ENCODE measurements at places on chromosomes 1 and 21.
A peak's percentile ranks its signal among the peaks of the same experiment; 100 is the strongest.

GRCh38 chr1:41213341-41213740 is 28.8 kb downstream of the SCMH1 start:
- DNase-seq = no peak

DNA sequence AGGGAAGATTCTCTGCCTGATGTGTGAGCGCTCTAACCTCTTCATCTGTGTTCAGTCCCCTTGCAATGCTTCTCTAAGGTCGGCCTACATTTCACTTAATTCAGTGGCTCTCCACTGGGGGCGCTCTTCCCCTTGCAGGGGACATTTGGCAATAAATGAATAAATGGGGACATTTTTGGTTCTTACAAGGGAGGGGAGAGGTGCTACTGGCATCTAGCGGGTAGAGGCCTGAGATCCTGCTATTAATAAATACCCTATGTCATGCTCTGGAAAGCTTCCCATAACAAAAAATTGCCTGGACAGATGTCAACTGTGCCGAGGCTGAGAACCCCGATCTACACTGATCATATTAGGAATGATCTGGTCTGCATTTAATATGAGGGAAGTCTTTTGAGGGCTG is 25.9 kb upstream of the DNAJC11 start:
- DNase-seq = peak; percentile 23

GRCh38 chr1:150513351-150513791 is 2.2 kb upstream of the FALEC start:
- peak; percentile 11 for DNase-seq

GRCh38 chr1:65994223-65994622 is 201.5 kb downstream of the PDE4B start:
- no peak for DNase-seq

- DNase-seq = no peak
Measured at GRCh38 chr1:199762572-199762971, 264.9 kb upstream of the NR5A2 start.

DNA sequence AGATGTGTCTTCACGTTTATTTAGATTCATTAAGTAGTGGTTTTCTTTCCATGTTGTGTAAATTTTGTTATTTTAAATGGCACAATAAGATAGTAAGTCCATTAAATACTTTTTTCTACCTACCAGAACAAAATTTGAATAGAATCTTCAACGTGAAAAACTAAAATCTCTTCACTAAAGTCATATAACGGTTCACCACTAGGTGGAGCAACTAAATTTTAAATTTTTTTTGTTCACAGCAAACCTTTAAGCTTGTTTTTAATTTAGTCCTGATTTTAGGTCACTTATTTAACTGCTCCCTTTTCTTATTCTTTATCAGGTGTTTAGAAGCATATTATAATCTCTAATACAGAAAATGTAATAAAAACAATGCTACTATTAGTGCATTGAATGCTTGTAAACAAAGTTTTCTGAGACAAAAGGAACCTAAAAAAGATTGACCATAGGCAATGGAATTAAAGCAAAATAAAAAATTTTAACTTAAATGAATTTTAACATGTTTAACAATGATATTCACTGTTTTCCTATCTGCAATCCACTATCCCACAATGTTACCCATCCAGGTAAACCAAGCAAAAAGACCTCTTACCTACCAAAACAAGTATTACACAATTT is 28.3 kb upstream of the PKN2 start:
- DNase-seq = no peak

- no peak for DNase-seq
Measured at GRCh38 chr1:109906160-109906838, 4.3 kb upstream of the CSF1 start.

DNA sequence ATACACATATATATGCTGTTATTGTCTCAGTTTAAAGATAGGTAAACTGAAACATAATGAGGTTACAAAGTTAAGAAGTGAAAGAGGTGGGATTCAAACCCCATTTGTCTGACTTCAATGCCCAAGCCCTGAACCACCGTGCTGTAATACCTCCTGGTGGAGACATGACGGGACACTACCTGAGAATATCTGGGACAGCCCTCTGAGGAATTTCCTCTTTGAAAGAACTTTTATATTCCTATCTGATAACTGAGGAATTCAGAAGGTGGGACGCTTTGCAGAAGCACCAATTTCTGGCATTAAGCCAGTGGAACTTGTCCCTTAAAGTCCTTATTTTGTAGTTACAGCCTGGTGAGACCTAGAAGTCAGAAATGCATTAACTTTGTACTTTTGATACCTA is 32.1 kb upstream of the FASLG start:
- DNase-seq = no peak

DNA sequence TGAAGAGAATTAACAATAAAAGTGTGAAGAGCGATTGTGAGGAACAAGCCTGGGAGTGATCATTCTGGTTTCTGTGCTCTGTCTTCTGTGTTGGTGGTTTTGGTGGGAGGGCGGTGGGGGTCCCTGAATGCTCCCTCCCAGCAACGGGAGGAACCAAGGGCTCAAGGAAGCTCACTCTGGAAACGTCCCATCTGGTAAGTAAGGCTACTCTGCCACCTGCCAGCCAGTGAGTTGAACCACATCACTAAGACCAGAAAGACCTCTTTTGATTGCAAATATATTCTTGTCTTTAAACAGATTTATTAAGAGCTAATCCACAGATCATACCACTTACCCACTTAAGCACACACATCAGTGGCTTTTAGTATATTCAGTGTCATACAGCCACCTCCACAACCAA is 125.0 kb downstream of the PRDM2 start:
- no peak for DNase-seq

DNA sequence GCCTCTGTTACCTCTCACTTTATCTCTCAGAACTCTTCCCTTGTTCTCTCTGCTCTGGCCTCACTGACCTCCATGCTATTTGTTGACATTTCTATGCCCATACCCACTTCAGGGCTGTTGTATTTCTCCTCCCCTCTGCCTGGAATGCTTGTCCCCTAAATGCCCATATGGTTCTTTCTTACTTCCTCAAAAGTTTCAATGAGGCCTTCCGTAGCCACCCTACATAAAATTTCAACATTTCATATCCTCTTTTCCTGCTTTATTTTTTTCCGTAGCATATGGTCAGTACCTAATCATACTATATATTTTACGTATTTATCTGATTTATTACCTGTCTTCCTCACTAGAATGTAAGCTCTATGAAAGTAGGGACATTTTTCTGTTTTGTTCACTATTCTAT is 47.1 kb upstream of the ZYG11A start:
- no peak for DNase-seq

- DNase-seq = no peak
Measured at GRCh38 chr1:228997721-228998144, 262.5 kb downstream of the RHOU start.

GRCh38 chr1:1427106-1427819 is 6.2 kb upstream of the ANKRD65 start:
- DNase-seq = peak; percentile 50

DNA sequence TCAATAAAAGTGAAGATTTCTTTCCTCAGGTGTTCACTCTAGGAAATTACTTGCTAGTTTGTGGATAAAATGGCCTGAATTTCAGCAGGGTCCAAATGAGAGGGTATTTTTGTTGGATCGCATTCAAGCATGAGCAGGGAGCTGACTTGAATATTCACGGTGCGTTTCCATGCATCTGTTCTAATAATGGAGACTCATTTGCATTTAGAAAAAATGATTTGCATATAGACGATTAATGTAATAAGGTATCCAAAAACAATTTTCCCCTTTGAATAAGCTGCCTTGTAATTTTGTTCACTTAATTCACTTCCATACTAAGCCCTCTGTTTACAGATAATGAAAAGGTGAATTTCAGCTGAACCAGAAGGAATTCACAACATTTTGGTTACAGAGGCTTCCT is 130.9 kb upstream of the AJAP1 start:
- no peak for DNase-seq

DNA sequence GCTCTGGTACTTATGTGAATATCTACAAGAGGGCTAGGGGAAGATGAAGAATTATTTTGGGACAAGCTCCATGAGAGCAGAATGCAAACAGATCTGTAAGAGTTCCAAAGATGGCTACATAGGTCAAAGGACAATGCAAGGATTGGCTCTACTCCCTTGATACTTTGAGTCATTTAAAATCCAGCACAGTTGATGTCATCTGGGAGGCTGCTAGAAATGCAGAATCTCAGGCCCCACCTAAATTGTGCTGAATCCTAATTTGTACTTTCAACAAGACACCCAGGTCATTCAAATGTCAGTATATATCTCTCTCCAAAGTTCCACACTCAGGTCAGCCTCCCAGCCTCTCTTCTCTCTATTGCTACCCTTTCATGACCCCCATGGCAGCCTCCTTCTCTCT is 23.7 kb upstream of the TADA1 start:
- DNase-seq = no peak

DNA sequence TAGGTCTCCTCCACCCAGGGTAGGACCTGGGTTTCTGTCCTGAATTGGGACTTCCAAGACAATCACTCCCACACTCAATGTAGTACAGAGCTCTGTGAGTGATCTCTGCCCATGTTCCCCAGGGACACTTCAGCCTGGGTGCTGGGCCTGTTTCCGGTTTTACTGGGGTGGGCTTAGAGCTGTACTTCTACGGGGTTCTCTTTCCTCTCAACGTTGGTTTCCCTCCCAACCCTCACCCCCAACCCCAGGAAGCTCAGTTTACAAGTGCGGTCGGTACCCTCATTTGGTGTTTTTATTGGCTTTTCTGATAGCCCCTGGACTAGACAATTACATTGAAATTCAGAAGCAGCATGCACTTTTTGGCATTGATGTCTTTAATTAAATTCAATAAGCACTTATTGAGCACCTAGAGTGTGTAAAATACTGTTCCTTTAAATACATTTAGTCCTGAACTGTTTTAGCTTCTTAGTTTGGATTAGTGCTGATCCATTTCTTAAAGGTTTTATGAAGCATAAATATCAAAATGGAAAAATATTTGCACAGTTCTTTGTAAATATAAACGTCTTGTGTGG is 542 bp upstream of the XPR1 start:
- DNase-seq = no peak

DNA sequence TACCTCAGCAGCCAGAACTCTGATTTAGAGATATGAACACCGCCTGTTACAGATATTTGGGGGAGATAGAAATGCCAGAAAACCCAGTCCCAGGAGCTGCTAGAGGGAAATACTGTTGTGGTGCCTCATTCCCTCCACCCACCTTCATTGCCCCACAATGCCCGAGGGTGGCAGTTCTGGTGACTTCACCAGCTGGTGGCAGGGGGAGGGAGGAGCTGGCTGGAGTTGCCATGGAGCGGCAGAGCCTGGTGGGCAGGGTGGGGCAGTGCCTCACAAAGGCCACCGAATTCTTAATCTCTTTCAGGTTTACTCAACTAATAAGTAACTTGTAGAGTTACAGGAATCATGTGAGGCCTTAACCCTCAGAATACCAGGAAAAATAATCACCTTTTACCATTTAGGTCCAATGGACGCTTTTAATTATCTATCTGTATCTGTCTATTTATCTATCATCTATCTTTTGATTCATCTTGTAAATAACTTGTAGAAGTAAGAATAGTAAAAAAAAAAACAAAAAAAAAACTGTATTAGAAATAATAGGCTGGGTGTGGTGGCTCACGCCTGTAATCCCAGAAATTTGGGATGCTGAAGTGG is 11.7 kb upstream of the S100A11 start:
- peak; percentile 10 for DNase-seq

DNA sequence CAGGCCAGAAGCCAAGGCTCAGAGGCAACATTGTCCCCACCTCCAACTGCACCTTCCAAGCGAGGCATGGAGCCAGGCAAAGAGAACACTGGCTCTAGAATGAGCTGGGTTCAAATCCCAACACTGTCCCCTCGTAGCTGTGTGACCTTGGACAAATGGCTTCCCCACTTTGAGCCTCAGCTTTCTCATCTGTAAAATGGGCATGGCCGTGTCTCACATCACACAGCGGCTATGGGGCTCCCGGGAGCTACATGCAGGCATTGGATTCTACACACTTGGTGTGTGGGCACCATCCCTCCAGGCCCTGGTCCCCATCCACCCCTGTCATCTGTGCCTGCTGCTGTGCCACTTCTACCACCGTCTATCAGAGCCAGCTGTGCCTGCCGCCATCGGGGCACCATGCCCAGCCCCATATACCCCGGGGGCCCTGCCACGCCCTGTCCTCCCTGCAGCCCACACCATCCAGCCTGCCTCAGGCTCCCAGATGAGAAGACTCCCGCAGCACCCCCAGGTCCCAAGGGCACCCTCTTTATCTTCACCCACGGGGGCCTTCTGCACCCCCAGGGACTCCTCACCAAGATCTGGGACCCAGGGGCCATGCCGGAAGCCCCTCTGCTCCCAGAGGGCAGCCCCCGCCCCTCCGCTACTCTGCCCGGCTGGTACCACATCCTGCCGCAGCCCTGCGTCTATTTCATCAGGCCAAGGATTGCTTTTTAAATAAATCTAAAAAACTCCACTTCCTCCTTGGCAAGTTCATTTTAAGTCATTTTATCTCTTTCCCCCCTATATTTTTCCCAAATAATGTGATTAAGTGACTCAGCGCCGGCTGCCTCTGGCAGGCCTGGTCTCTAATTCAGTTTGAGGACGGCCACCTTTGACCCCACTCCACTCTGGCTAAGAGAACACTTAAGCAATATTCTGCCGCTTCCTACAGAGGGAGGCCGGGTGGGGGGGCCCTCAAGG is 107.8 kb upstream of the TARDBP start:
- DNase-seq = no peak

GRCh38 chr1:53532377-53532776 is 73.2 kb downstream of the DMRTB1 start:
- no peak for DNase-seq

GRCh38 chr1:155083865-155084721 is 5.5 kb downstream of the EFNA3 start:
- no peak for DNase-seq

DNA sequence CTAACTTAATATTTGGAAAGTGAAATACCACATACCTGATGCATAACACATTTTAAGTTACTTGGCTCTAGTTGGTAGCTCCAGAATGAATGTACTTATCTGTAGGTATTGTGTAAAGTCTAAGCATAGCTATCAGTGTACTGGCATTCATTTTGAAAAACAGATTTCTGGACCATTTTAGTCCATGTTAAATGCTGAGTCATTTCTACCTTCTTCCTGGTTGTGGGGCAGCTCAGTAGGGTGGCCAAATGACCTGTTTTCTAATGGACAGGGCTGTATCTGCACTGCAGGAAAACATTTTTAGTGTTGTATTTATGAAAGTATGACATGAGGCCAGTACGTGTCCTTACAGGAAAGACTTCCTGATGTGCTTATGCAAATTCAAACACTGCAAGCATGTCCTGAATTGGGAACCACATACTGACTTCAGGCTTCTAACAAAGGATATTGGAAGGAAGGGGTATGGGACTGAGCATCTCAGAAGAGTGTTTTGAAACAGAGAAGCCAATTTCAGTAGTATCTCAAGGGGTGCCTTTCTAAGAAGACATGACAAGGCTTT is 300.3 kb upstream of the B3GALT2 start:
- DNase-seq = no peak

Data from NCI-H2171 (cell line).